ENCODE measurements at places on chromosomes 3 and 15. TPM values are rescaled to one million over a fixed set of nuclear protein-coding genes. Genes with fewer than 3 reads are reported as not detected.
A peak's percentile ranks its signal among the peaks of the same experiment; 100 is the strongest.

Gene TTC14
- total RNA-seq = 52.8 TPM

Gene EPB42
- total RNA-seq = not detected

Gene CNTN4
- 13.4 TPM for total RNA-seq

Gene CELSR3
- total RNA-seq = 2.0 TPM

Gene BCL2A1
- total RNA-seq = 2.4 TPM

Gene ADAMTS7
- 3.1 TPM for total RNA-seq

Gene NTRK3
- total RNA-seq = 25.5 TPM

Gene LYSMD2
- total RNA-seq = 11.7 TPM

DNA sequence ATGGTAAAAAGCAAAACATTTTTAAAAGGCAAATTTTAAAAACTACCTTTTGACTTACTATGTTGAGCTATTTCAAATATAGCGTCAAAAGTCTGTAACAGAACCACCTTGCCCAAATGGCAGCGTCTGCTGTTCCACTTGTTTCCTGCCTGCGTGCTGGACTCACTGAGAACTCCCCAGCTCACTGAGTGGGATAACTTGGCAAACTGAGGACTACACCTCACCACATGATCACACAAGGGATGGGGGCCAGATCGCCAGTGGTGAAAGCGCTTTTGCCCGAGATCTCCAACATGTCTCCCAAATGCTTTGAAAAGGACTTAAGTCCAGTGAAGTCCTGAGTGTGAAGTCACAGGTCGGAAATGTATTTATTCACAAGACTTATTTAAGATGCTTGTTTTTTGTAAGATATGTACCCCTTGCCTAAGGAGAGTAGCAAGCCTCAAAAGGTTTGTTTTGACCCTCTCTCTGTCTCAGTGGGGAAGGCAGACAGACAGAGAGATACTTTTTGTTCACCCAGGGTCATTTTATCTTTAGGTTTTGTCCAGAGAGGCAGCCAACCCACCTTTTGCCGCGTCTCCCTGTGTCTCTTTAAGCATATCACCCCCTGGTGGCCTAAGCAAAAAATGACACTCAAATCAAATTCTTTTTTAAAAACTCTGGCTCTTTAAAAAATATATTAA, 192.6 kb downstream of the PDZRN3 start:
- DNase-seq = peak; percentile 79
- no peaks in the 10 kb centered on the region for H3K27me3 ChIP-seq
- H3K36me3 ChIP-seq = no peaks in the 10 kb centered on the region
- H3K4me3 ChIP-seq = no peak overlapping the region

GRCh38 chr3:74273555-74274402, 340.7 kb downstream of the CNTN3 start:
- H3K36me3 ChIP-seq = no peaks in the 10 kb centered on the region
- DNase-seq = no peak
- no peak overlapping the region for H3K27ac ChIP-seq
- no peak overlapping the region for H3K4me3 ChIP-seq

DNA sequence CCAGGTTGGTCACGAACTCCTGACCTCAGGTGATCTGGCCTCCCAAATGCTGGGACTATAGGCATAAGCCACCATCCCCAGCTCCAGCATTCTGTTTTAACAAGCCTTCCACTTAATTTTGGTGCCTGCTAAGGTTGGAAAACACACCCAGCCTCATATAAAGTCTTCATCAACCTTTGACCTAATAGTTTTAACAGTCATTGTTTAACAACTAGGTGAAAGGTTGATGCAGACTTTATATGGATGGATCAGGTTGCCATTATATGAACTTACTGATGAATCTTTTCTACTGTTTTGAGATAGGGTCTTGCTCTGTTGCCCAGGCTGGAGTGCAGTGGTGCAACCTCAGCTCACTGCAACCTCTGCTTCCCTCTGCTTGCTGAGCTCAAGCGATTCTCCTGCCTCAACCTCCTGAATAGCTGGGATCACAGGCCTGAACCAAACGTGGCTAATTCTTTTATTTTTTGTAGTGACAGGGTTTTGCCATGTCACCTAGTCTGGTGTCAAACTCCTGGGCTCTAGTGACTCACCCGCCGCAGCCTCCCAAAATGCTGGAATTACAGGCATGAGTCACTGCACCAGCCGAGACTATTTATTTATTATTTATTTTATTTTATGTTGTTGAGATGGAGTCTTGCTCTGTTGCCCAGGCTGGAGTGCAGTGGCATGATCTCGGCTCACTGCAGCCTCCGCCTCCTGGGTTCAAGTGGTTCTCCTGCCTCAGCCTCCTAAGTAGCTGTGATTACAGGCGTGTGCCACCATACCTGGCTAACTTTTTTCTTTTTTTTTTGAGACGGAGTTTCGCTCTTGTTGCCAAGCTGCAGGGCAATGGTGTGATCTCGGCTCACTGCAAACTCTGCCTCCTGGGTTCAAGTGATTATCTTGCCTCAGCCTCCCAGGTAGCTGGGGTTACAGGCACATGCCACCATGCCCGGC, 3.1 kb upstream of the RPAP1 start:
- no peaks in the 10 kb centered on the region for H3K36me3 ChIP-seq
- DNase-seq = no peak
- H3K27ac ChIP-seq = no peak overlapping the region
- no peaks in the 10 kb centered on the region for H3K27me3 ChIP-seq
- no peak overlapping the region for H3K4me3 ChIP-seq

- no peaks in the 10 kb centered on the region for H3K27me3 ChIP-seq
- DNase-seq = no peak
- H3K27ac ChIP-seq = no peak overlapping the region
- H3K4me3 ChIP-seq = peak overlapping the region; percentile 78
- H3K4me1 ChIP-seq = peaks cover 7% of the 10 kb centered on the region
These were observed 19.9 kb upstream of the NFKBIZ start for GRCh38 chr3:101829437-101829830.

DNA sequence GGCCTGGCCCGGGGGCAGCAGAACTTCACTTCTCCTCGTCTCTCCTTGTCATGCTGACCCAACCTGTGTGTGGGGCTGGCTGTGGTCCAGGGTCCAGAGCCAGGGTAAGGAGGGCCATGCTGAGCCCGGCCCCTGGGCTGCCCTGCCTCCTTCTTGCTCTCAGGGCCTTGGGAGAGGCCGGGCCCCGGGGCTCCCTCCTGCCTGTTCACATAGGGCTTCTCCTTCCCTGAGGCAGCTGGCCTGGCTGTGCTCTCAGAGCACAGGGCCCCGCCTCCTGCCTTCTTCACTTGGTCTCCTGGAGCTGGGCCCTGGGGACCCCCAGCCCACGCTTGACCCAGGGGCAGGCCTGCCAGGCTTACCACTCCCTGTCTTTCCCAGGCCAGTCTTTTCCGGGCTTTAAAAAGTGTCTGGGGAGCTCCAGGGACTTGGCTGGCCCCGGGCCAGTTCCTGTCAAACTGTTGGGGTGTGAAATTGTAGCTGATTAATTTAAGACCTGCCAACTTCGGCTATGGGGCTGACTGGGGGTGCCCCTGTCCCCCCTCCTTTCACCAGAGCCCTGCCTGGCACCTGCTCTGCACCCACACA, 11.8 kb downstream of the PLXNA1 start:
- DNase-seq = no peak
- H3K4me3 ChIP-seq = no peak overlapping the region
- no peaks in the 10 kb centered on the region for H3K4me1 ChIP-seq
- H3K27me3 ChIP-seq = no peaks in the 10 kb centered on the region

DNA sequence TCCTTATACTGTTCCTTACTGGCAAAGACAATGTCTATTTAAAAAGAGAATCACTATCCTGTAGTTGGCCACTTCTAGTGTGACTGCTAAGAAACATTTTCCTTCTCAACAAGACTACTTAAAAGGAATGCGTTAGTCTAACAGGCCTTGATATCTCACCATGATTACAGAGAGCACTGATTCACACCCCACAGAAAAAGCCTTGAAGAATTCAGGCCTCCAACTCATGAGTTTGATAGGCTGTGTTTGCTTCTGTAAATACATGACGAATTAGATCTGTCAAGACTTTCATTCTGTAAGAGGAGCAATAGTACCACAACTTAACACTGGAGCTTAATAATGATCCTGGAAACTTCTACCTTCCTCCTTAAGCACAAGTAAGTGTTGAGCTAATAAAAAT, 432.8 kb upstream of the NR2F2 start:
- no peaks in the 10 kb centered on the region for H3K36me3 ChIP-seq
- H3K4me1 ChIP-seq = no peaks in the 10 kb centered on the region
- no peaks in the 10 kb centered on the region for H3K27me3 ChIP-seq
- H3K4me3 ChIP-seq = no peak overlapping the region

DNA sequence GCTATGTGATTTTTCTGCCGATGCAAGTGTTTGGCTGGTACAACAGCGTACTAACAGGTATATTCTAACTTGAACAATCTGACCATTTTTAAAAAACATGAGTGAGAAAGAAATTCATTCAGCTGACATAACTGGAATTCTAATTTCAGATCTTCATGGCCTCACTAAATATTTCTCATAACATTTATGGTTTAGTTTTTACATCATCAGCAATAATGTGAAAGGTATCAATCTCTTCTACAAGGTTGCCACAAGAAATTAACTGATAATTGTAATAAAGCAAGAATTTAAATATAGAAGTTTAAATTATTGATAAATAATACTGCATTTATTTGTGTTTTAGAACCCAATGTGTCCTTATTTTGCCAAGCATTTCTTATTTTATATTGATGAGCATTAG, 5.2 kb upstream of the C3orf80 start:
- H3K36me3 ChIP-seq = no peaks in the 10 kb centered on the region
- H3K27me3 ChIP-seq = peaks cover 2% of the 10 kb centered on the region

GRCh38 chr3:8324747-8325146, 176.9 kb upstream of the LMCD1 start:
- no peaks in the 10 kb centered on the region for H3K36me3 ChIP-seq
- no peak overlapping the region for H3K27ac ChIP-seq
- H3K27me3 ChIP-seq = no peaks in the 10 kb centered on the region
- no peak for DNase-seq
- H3K4me3 ChIP-seq = no peak overlapping the region
- no peaks in the 10 kb centered on the region for H3K4me1 ChIP-seq

DNA sequence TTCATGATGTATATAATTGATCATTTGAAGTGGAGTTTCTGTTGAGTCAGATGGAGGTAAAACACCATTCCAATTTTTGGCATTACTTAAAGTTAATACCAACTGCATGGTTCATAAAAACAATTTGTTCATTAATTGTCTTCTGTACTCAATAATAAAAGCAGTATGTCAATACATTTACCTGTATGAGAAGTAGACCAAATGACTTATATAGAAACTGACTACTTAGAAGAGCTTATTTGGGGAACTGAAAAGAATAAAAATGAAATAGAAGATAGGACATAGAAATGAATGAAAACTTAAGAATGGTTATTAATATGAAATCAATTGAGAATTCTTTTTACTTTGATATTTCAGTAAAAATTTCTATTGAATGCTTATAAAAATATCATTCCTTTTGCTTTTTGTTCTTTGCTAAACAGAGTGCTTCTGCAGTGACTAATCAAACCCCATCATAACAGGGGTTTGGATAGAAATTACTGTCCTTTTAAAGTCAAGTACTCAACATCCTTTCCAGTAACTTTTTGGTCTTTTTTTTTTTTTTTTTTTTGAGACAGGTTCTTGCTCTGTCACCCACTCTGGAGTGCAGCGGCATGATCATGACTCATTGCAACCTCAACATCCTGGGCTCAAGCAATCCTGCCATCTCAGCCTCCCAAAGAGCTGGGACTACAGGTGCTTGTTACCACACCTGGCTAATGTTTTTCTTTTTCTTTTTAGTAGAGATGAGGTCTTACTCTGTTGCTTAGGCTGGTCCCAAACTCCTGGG, 6.5 kb upstream of the CRYBG3 start:
- DNase-seq = no peak
- no peak overlapping the region for H3K4me3 ChIP-seq
- H3K27ac ChIP-seq = no peak overlapping the region

DNA sequence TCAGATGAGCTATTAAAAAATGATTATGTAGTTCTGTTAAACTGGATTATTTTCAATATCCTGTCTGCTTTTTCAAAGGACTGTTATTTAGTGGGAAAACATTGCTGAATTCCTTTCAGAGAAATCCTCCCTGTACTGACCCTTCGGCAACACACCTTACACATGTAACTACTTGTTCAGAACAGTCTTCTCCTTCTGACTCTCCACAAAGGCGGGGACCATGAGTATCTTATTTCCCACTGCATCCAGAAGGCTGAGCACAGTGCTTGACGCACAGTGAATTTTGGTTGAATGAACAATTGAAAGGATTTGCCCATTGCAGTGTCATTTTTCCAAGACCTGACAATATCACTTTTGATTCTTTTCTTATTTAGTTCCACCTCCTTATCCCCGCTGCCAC, 23.1 kb upstream of the CFAP161 start:
- H3K36me3 ChIP-seq = no peaks in the 10 kb centered on the region
- H3K27me3 ChIP-seq = no peaks in the 10 kb centered on the region
- no peak for DNase-seq

GRCh38 chr3:5229414-5229813, 41.9 kb downstream of the EDEM1 start:
- no peak overlapping the region for H3K27ac ChIP-seq
- no peak for DNase-seq
- H3K36me3 ChIP-seq = no peaks in the 10 kb centered on the region
- H3K27me3 ChIP-seq = no peaks in the 10 kb centered on the region

DNA sequence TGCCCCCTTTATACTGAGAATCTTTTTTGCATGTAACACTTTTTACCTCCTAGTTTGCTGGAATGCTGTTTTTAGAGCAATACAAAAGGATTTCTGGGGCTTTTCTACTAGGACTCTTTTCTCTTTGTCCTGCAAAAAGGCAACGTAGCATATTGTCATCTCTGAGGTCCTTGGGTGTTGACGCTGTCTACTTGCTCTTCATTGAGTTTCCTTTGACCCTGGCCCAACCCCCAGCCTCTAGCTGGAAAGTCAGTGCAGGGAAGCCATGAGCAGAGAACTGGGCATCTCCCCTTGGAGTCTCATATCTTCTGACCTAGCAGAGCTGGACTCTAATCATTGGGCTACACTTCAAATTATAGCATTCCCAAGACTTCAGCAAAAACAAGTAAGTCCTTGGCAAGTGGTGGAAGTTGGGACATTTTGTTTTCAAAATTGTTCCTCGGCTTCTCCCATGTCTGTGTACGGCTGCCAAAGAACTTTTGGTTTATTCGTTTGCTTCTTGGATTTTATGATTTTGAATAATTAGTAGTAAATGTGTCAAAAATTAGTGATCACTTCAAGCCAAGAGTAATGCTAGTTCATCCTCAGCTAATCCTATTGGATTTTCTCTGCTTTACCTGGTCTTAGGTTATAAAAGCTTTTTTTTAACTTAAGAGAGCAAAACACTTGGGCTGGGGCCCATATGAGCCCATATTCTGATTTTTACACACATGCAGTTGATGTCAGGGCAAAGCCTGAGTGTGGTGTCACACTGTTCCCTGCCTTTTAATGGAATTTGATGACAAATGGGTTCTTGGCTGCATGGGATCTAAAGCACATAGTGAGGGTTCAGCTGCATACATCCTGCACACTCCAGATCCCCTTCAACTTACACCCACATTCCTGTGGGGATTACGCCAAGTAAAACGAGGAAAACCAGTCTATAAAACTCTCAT, 419.5 kb upstream of the C2CD4B start:
- H3K36me3 ChIP-seq = no peaks in the 10 kb centered on the region
- no peaks in the 10 kb centered on the region for H3K4me1 ChIP-seq
- H3K27me3 ChIP-seq = no peaks in the 10 kb centered on the region
- DNase-seq = no peak
- no peak overlapping the region for H3K27ac ChIP-seq

GRCh38 chr15:56774356-56774755, 41.0 kb upstream of the ZNF280D start:
- no peak overlapping the region for H3K27ac ChIP-seq
- H3K27me3 ChIP-seq = no peaks in the 10 kb centered on the region
- DNase-seq = no peak
- no peak overlapping the region for H3K4me3 ChIP-seq

- H3K36me3 ChIP-seq = peaks cover 34% of the 10 kb centered on the region
- no peaks in the 10 kb centered on the region for H3K27me3 ChIP-seq
- H3K27ac ChIP-seq = no peak overlapping the region
- DNase-seq = no peak
- H3K4me1 ChIP-seq = no peaks in the 10 kb centered on the region
These were observed 15.6 kb downstream of the KCTD6 start for GRCh38 chr3:58507356-58508078.
